Dermis blood vessel endothelial cell (primary cell): ENCODE measurements at places on chromosomes 7 and 10. TPM values are rescaled to one million over a fixed set of nuclear protein-coding genes. Genes with fewer than 3 reads are reported as not detected.

The FOXI2 gene
- not detected in 2 replicates for total RNA-seq

The CCDC186 gene
- total RNA-seq, result 21.6 and 24.3 TPM in 2 replicates

The STEAP1B gene
- total RNA-seq, result 24.5 and 33.4 TPM in 2 replicates

DNA sequence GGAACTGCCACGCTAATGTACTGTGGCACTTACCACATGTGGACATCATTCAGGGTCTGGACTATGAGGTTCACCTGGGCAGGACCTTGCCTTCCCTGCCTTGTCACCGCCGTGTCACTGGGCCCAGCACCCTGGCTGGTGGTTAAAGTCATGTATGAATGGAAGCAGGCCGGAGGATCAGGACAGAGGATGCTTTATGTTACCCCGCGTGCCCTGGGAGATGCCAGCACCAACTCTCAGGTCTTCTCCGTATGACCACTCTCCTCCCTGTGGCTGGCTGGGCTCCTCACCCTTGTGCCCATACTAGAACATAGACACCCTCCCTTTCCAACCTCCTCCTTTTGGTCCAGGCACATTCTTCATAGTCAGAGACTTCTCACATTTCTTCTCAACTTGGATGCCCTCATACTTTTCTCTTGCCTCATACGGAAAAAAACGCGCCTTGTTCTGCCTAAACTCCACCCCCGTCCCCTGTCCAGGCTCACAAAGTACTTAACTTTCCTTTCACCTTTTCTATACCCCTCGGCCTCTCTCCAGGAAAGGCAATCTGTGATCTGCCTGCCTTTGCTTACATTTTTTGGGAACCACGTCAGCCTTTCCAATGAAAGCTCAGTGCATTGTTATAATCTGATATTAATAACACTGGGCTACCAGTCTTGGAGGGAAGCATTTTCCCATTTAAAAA is 240.0 kb downstream of the TEX36 start:
- no peak for DNase-seq

- DNase-seq, result no peak
These were observed 62.7 kb downstream of the DKK1 start for GRCh38 chr10:52376694-52377354.

The ASAH2 gene
- total RNA-seq, result under 0.01 and 0.14 TPM in 2 replicates
